ENCODE measurements at places on chromosomes 3 and 15.

- DNase-seq: no peak
Measured at GRCh38 chr15:100922192-100923040, 3.3 kb downstream of the LRRK1 start.

DNA sequence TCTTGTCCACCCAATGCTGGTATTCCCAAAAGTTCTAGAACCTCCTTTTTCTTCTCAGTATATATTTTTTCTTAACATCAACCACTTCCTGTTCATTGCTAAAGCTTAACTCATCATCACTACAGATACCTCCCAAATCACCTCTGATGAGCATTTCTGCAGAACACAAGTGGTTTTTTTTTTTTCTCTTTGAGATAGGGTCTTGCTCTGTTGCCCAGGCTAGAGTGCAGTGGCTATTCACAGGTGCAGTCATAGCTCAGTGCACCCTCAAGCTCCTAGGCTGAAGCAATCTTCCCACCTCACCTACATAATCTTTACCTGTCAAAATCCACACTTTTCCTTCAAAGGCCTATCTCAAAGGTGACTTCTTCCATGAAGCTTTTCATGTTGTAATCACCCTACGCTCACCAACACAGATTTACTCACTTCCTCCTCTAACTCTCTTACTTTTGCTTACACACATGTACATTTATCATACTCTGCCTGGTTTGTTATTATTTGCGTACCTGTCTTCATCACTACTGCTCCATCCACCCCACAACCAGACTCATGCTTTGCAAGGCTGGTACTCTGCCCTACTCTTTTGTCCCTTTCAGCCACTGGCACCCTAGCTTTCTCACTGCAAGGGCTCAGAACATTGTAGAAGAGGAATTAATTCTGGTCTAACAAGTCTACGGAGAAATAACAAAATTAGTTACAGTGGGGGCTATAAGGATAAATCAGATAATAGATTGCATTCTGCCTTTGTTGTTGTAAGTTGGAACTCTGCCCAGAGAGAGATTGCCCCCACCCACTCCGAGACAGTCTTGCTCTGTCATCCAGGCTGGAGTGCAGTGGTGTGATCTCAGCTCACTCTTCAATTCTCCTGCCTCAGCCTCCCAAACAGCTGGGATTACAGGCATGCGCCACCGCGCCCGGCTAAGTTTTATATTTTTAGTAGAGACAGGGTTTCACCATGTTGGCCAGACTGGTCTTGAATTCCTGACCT lies 27.5 kb downstream of the HERC1 start:
- DNase-seq: no peak

DNA sequence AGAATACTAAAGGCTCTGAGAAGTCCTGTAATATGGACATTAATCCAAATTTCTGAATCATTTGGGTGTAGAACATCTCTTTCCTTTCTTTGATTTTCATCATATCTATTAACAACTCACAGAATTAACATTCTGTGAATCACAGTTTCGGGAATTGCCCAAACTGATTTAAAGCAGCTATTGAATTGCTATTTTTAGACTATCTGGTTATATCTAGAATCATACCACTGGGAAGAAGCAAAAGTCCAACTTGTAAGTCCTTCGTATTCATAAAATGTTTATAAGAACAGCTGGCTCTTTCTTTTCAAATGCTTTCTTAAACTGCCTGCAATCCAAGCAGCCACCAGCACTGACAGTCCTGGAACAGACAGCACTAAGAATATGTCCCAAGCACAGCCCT lies 733.0 kb downstream of the NTRK3 start:
- DNase-seq: no peak

DNA sequence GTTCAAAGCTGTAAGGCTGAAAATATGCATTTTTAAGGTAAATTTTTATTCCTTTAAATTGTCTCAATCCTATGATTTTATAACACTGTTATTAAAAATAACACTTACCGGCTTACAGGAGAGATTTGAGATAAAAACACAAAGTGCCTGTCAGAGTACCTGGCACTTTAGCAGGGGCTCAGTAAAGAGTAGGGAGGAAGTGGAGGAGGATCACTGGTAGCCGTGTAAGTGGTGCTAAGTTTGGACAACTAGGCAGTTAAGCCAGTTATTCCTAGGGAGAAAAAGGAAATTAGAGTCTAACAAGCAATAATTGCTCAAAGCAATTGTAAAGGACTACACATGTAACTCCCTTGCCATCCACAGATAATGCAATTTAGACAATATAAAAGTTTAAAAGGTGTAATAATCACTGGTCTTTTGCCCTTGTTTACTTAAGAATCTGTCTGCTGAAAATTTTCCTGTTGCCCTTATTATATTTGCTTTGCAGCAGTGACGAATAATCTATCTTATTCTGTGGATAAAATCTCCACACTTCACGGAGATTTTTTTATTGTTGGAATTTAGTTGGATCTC lies 204.8 kb downstream of the CDIN1 start:
- no peak for DNase-seq

DNA sequence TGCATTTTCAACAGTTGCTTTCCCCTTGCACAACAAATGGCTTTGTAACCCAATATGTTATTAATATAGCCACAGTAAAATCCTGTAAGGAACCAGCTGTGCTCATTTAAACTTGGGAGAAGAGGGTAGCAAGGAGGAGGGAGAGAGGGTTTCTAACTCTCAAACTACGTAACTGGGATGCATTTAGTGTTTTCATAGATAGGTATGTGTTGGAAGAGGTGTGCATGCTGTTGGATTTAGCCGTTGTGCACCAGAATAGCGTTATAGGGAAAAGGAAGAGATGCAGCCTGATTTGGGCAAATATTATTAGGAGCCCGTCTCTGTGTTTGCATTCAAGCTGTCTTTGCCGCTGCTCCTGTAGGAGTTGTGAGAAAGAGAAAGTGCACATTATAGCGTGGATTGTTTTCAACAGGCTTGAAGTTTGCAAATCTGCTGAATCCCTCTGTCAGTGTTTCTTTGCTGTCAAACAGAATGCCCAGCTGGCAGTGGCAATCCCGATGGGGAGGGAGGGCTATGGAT lies 39.4 kb downstream of the ARPP21 start:
- no peak for DNase-seq

- no peak for DNase-seq
Measured at GRCh38 chr3:175224051-175224450, 364.9 kb downstream of the NAALADL2 start.

- DNase-seq: no peak
Measured at GRCh38 chr3:39569095-39569494, 101.6 kb downstream of the MOBP start.

DNA sequence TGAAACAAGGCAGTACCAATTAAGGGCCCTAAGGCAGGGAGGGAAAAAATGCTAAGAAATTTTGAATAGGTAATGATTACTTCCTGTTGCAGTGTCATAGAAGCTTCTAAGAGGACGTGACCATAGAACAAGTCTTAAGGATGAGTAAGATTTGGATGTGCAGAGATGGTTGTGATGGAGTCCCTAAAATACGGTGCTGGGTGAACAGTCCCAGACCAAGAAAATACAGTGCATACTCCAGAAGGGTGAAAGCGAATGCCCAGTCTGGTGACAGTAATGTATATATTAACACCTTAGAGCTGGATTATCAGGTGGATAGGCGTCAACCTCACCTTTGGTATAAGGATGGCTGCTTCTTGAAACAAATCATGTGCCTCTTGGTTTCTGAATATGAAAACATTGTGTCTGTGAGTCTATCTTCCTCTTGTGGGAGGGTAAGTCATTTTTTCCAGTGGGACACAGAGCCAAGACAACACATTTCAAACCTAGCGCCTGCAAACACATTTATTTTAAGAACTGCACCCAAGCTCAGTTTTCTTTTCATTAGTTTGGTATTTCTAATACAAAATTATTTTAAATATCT lies 101.2 kb upstream of the TP63 start:
- no peak for DNase-seq

DNA sequence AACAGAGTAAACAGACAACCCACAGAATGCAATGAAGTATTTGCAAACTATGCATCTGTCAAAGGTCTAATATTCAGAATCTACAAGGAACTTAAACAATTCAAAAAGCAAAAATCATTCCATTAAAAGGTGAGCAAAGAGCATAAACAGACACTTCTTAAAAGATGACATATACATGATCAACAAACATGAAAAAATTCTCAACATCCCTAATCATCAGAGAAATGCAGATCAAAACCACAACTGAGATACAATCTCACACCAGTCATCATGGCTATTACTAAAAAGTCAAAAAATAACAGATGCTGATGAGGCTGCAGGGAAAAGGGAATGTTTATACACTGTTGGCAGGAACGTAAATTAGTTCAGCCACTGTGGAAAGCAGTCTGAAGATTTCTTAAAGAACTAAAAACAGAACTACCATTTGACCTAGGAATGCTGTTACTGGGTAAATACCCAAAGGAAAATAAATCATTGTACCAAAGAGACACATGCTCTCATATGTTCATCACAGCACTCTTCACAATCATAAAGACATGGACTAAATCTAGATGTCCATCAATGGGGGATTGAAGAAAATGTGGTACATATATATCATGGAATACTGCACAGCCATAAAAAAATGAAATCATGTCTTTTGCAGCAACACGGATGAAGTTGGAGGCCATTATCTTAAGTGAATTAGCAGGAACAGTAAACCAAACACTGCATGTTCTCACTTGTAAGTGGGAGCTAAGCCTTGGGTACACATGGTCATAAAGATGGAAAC lies 393.3 kb upstream of the CBLB start:
- DNase-seq: no peak

DNA sequence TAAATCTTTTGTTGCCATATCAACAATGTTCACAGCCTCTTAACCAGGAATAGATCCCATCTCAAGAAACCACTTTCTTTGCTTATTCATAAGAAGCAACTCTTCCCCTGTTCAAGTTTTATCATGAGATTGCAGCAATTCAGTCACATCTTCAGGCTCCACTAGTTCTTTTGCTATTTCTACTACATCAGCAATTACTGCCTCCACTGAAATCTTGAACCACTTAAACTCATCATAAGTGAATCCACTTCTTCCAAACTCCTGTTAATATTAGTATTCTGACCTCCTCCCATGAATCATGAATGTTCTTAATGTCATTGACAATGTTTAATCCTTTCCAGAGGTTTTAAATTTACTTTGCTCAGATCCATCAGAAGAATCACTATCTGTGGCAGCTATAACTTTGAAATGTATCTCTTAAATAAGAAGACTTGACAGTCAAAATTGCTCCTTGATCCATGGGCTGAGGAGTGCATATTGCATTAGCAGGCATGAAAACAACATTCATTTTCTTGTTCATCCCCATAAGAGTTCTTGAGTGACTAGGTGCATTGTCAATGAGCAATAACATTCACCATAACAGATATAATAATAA lies 205.9 kb downstream of the DTWD1 start:
- DNase-seq: no peak

DNA sequence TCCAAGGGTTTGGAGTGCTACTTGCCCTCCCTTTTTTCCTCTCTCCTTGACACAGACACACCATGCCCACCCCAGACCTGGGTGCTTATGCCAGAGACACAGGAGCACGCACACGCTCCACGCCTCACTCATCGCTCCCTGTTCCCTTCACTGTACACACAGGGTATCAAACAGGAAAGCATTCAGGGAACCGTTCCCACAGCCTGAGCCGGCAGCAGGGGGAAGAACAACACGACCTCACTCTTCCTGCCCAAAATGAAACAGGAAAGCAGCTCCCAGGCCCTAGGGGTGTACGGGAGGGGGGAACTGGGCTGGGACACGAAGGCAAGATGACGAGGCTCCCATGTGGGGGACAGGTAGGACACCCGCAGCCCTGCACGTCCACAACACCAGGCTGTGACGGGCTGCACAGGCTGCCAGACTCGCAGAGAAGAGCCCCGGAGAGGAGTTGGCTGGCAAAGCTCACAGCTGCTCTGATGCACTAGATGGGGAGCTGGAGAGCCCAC lies 11.2 kb downstream of the DLL4 start:
- DNase-seq: no peak
